ENCODE measurements at places on chromosomes 12 and 14. TPM values are rescaled to one million over a fixed set of nuclear protein-coding genes. Genes with fewer than 3 reads are reported as not detected.

Gene P2RX2
- not detected for total RNA-seq

Gene ERP27
- total RNA-seq = 19.1 TPM

Gene C1S
- 2.0 TPM for total RNA-seq

Gene BIN2
- 192 TPM for total RNA-seq

- DNase-seq = no peak
- no peak overlapping the region for H3K4me3 ChIP-seq
- no peaks in the 10 kb centered on the region for H3K4me1 ChIP-seq
- H3K27ac ChIP-seq = no peak overlapping the region
Measured at GRCh38 chr14:52878946-52879345, 71.9 kb downstream of the FERMT2 start.

DNA sequence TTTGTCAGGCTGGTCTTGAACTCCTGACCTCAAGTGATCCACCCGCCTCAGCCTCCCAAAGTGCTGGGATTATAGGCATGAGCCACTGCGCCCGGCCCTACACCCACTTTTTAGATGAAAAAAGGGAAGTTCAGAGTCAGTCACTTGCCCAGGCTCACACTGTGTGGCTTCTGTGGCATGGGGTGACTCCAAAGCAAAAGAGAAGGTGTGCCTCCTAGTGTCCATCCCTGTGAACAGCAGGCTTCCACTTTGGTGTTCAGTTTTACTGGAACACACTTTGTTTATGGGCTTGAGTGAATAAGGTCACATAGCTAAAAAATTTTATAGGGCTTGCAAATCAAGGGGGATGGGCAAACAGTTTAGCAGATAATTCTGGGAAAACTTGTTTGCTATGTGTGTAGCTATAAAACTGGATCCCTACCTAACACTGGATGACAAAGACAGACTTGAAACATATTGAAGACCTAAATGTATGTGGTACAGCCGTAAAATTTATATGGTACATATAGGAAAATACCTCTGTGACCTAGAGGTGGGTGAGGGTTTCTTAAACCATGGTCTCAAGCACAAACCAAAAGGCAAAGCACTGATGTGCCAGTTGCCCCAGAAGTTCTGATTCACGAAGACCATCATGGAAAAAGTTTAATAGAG is 54.9 kb downstream of the EID3 start:
- no peaks in the 10 kb centered on the region for H3K4me1 ChIP-seq
- no peaks in the 10 kb centered on the region for H3K36me3 ChIP-seq
- no peak overlapping the region for H3K27ac ChIP-seq
- H3K4me3 ChIP-seq = no peak overlapping the region
- H3K27me3 ChIP-seq = no peaks in the 10 kb centered on the region

Data from naive thymus-derived CD4-positive, alpha-beta T cell (primary cell).